ENCODE measurements at places on chromosomes 7 and 10.

DNA sequence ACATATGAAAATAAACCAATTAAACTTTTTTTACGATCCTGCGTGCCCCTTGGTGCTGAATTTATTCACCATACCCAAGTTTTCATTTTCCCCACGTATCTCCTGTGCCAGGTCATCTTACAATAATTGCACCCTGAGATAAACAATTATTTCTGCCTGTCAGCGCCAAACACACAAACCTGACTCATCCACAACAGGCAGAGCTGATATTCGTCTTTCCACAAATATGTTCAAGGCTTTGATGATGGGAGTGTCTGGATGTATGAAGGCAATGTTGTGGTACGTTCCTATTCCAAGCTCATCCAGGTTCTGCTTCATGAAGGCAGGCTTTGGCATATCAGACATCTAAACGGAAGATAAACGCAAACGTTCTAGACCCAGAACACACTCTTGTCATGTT lies 45.8 kb upstream of the RHEB start:
- no peak for DNase-seq

- no peak for DNase-seq
Measured at GRCh38 chr10:122647383-122647968, 52.2 kb downstream of the C10orf120 start.

DNA sequence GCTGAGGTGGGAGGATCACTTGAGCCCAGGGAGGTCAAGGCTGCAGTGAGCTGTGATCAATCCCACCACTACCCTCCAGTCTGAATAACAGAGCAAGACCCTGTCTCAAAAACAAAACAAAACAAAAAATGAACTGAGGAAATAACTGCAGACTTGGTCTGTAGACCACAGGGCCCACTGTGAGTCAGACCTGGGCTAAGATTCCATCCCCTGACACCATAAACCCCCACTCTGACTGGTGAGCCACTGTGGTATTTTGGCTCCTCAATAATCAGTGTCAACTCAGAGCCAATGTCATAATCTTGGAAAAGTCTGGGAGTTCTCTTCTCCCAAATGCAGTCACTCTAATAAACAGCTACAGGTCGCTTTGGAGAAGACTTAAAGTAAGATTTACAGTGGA lies 24.0 kb upstream of the ERCC6 start:
- no peak for DNase-seq

DNA sequence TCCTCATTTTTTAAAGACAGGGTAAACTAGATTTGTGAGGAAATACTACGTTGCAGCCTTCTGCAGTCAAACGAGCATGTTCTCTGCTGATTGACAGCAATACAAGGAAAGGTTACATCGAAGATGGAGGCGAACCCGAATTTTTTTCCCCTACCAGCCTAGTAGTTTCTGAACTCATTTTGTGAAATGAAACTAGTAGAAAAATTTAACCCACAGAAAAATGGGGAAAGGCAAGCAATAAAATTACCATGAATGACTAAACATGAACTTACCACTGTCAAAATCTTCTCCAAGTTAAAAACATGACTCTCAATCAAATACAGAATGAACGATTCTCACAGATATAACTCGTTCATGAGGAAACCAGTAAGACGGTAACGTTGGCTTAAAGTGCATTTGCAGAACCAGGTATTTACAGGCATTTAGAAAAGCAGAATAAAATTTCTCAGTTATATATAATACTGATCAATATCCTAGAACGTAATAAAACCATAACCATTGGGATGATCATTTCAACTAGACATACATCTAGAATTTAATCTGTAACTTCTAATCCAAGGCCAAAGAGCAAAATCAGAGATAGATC lies 73.9 kb downstream of the CELF2 start:
- no peak for DNase-seq

GRCh38 chr10:21002091-21002878 lies 105.2 kb upstream of the NEBL start:
- DNase-seq = no peak

- DNase-seq = no peak
Measured at GRCh38 chr7:128360359-128360678, 1.2 kb downstream of the PRRT4 start.

DNA sequence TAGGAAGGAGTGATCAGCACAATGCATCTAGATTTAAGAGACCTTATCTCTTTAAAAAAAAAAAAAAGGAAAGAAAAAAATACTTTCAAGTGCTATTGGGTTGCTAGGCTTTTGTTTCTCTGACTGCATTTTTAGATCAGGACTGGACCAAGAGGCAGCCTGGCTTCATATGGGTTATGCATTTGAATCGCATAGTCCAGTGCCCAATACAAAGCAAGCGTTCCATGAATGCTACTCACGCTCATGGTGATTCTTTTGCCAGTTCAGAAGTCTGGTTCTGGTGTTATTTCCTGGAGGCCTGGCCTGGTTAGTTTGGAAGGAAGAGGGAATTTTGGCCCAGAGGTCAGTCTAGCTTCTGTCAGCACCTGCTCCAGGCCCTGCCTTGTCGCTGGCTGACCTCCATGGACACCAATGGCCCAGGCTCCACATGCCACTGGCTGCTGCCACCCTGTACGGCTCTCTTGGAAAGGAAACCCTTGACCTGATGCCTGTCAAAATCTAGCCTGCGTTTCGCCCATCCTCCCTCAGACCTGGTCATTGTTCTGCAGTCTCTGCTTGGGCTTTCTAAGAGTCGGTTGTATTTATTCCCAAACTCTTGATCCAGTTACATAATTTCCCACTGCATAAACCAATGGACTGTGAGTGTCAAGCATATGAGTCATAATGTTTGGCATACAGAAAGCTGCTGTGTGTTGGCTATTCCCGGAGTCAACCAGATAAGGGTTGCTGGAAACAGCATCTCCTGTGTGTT lies 74.3 kb upstream of the MKX start:
- no peak for DNase-seq

DNA sequence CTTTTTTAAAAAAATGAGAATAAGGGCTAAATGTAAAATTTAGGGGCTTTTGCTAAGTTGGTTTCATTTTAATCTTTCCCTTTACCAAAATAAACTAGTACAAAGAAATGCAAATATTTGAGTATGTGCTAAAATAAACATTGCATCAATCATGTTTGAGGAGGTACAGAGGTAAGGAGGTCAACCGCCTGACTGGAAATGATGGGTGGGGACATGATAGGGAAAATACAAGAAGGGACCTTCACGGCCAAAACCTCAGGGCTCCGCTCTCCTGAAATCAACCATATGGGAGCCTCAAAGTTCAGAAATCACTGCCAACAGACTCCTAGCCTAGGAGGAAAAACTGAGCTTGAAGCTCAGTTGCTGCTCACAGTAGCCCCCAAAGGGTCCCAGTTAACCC lies 207.6 kb downstream of the AHR start:
- no peak for DNase-seq

DNA sequence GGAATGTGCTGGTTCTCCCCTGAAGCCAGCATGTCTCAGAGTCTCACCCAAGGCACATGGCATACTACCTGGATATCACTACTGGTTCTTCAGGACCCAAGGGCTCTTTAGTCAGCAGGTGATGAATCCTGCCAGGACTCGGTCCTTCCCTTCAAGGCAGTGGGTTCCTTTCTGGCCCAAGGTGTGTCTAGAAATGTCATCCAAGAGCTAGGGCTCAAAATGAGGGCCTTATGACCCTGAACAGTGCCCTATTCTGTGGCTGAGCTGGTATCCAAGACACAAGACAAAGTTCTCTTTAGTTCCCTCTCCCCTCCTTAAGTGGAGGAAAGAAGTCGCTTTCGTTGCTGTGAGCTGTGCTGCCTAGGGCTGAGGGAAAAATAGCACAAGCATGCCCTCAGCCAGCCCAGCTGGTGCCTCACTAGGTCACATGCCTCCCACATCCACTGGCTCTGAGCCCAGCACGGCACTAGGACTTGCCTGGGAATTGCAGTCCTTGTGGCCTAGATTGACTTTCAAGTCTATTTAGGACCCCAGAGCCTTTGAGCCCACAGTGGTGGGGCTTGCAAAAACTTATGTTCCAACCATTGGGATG lies 106.0 kb downstream of the BMS1 start:
- no peak for DNase-seq

GRCh38 chr10:91010952-91011351 lies 90.1 kb upstream of the ANKRD1 start:
- DNase-seq = no peak

DNA sequence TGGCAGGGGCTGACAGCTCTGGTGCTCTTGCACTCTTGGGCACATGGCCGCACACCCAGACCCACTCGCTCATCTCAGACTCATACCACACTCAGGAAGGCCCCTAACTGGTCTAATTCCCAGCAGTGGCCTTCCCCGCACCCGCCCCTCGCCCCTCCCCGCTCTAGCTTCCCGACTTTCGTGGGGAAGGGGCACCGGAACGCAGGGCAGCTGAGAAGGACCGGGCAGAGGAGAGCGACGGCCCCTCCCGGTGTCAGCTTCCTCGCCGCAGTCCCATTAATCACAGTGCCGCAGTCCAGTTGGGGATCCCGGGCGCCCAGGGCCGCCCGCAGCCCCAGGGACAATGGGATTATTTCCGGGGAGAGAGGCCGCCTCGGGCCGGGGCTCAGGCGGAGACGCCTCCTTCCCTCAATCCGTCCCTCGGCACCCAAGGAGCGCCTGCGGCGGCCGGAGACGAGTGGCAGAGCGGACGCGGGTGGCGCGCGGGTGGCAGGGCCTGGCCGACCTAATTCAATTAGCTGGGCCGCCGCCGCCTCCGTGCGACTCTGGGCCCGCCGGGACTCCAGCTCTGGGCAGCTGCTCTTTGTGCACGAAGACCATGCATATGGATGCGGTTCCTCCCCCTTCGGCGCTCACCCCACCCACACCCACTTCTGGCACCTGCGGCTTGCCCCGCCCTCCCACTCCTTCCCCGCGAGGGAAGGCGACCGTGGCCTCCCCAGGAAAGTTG lies 7.8 kb upstream of the TLX1 start:
- DNase-seq = no peak

- DNase-seq = no peak
Measured at GRCh38 chr7:94778711-94779459, 123.0 kb upstream of the SGCE start.

GRCh38 chr7:39130857-39131526 lies 153.3 kb downstream of the POU6F2 start:
- DNase-seq = no peak

DNA sequence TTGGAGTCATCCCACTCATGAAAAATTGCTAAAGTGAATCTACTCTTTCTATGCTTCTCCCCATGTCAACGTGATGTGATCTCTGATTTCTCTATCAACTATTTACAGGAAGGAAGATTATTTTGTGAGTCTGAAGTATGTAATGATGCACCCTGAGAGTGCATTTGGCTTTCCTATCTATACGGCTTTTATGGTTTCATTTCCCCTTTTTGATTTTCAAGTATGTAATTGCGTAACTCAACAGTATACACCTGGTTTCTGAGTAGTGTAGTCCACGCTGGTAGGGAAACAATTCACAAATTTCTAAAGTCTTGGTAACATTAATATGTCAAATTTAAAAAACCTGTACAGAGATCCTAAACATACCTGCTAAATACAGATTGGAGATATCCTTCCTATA lies 194.7 kb upstream of the SEMA3A start:
- DNase-seq = no peak

- DNase-seq = no peak
Measured at GRCh38 chr10:72687035-72687434, 4.9 kb upstream of the MCU start.

- no peak for DNase-seq
Measured at GRCh38 chr10:33178026-33178755, 156.3 kb downstream of the NRP1 start.

- DNase-seq = no peak
Measured at GRCh38 chr10:95133997-95134396, 60.0 kb upstream of the ACSM6 start.

DNA sequence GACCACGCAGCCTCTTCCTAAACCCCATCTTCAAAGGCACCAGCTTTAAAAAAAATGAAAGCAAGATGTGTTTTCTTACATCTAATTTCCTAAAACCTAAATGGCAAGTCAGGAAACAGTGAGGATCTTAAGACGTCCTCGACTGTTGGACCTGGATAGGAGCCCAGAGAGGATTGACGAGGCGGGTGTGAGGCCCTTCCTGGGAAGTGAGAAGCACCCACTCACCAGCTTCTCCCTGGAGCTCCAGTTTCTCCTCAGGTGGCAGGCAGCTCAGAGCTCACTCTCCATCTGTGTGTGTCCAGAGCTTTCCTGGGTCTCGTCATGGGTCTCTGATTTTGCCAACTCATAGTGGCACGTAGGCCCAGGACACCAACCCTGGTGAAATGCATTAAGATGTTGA lies 614.0 kb upstream of the AUTS2 start:
- DNase-seq = no peak

- no peak for DNase-seq
Measured at GRCh38 chr7:150398108-150398964, 19.2 kb downstream of the ZNF775 start.

DNA sequence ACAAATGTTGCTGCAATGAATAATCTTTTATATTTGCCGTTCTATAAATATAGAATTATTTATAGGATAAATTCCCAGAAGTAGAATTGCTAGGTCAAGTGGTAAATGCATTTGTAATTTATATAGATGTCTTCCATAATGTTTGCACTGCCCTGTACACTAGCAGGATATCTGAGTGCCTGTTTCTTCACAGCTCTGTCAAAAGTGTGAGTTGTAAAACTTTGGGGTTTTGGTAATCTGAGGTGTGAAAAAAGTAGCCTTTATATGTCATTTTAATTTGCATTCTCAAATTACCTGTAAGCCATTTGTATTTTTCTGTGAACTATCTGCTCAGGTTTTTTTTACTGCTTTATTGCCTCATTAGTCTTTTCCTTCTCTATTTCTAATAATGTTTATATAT lies 271.2 kb downstream of the NEBL start:
- DNase-seq = no peak

- DNase-seq = no peak
Measured at GRCh38 chr7:117424090-117424829, 3.0 kb downstream of the ASZ1 start.

DNA sequence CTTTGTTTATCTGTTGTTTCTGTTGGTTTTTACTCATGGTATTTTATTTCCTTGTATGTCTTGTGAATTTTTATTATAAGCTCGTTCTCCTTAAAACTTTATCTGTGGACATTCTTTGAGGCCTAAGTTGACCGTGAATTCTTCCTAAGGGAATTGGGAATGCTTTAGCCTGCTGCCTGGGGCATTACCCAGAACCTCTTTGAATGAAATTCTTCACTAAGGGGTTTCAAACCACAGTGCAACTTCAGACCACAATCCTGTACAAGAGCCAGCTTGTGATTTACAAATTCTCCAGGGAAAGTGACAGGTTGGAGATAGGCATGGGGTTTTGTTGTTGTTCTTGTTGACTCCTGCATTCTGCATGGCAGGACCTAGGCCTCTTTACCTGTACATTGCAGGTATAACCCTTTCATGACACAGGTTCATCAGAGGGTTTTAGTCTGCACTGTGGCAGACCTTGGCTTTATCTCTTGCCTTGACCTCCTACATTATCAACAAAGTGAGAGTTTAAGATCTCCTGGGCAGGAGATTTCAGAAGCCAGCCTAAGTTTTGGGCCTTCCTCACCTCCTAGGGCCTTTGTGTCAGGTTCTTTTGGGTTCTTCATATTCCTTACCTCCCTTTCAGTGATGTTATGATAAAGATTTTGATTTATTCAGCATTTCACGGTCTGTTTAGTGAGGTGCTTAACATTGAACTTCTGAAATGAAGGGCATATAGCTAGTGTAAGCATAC lies 70.2 kb downstream of the ABCC2 start:
- DNase-seq = no peak

- DNase-seq = no peak
Measured at GRCh38 chr7:33503014-33503413, 373.6 kb downstream of the BBS9 start.

GRCh38 chr7:128447941-128448564 lies 7.6 kb upstream of the HILPDA start:
- DNase-seq = no peak

GRCh38 chr10:114616103-114616502 lies 42.0 kb downstream of the ABLIM1 start:
- DNase-seq = no peak

- DNase-seq = no peak
Measured at GRCh38 chr10:123445261-123445775, 220.8 kb upstream of the GPR26 start.

Measured in stimulated activated CD4-positive, alpha-beta T cell treated with anti-CD3 and anti-CD28 coated beads, Interleukin-1b, Interleukin-23, amount 100 ng/mL, for 1 hour (primary cell).